ENCODE measurements at places on chromosomes 16 and 17.

DNA sequence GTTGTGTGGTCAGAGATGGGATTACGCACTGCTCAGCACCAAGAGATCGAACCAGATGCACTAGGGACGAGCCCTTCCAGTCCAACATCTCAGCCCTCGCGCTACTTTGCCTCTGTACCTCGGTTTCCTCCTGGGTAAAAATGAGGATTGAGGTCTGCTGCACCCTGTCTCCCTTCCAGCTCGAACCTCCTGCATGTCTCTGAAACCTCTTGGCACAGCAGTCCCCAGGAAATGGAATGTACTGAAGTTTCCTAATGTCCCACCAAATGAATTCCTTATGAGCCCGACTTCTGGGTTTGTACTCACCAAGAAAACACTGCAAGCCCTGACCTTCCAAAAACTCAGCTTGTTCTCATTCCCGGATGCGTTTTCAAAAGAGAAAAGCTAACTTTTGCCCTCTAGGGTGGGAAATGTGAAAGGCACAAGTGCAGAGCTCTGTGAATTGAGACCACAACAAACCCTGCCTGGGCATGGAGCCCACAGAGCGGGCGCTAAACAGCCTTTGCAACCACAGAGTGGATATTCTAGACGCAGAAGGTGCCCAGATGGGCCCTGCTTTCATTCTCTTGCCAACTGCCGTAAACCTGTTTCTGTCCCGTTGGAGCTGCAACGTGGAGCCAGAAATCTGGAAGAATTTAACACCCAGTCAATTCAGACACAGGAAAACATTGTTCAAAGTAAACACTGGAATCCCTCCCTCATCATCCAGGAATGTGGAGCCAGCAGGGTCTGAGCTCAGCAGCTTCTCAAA is 10.3 kb downstream of the CDRT4 start:
- DNase-seq: peak; percentile 74

GRCh38 chr16:1771864-1772361 is 570 bp upstream of the NME3 start:
- no peak for DNase-seq

DNA sequence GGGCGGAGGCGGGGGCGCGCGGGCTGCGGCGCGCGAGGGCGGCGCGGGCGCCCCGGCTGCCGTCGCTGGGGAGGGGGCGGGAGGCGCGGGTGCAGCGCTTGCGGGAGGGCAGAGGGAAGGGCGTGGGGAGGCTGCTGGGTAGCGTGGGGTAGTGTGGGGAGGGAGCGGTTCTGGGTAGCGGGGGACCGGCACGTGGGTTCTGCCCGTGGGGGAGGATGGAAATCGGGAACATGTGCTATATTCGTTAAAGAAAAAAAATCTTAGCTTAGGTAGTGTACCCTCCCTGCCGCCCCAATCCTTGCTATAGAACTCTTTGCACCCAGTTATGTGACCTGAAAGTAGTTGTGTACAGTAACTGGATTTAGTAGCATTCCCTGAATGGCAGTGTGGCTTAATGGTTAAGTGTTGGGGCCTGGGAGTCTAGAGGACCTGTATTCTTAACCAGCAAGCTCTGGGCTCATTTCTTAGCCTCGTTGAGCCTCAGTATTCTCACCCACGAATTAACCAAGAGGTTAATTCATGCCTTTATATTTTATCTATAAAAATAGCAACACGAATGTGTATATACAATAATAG is 646 bp downstream of the RABEP1 start:
- no peak for DNase-seq

- DNase-seq: no peak
Observed at GRCh38 chr16:72169708-72170107, 2.2 kb downstream of the PMFBP1 start.

DNA sequence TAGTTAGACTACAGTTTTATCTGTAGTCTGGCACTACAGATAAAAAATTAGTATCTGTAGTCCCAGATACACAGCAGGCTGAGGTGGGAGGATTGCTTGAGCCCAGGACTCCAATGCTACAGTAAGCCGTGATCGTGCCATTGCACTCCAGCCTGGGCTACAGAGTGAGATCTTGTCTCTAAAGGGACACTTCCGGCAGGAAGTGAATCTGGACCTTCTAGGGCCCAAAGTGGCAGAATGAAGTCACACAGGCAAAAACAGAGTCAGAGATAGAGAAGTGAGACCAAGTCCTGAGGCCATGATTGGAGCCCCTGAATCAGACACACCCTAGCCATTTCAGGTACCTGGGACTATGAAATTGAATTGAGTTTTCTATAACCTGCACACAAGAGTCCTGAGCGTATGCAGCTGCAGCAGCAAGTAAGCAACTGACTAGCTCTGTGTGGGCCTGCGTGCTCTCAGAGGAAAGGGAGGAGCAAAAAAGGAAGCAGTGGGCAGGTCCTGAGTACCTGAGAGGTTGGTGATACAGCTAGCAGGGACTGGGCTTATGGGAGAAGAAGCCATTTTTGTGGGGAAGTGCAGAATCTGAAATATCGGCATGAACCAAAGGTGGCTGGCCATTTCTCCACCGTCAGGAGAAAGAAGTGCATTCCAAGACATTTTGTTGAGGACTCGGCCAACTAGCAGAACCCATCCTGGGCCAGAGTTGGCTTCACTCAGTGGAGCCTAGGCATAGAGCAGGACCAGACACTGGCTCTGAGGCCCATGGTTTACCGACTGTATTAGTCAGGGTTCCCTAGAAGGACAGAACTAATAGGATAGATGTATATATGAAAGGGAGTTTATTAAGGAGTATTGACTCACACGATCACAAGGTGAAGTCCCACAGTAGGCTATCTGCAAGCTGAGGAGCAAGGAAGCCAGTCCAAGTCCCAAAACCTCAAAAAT is 27.2 kb upstream of the BRD7 start:
- no peak for DNase-seq

DNA sequence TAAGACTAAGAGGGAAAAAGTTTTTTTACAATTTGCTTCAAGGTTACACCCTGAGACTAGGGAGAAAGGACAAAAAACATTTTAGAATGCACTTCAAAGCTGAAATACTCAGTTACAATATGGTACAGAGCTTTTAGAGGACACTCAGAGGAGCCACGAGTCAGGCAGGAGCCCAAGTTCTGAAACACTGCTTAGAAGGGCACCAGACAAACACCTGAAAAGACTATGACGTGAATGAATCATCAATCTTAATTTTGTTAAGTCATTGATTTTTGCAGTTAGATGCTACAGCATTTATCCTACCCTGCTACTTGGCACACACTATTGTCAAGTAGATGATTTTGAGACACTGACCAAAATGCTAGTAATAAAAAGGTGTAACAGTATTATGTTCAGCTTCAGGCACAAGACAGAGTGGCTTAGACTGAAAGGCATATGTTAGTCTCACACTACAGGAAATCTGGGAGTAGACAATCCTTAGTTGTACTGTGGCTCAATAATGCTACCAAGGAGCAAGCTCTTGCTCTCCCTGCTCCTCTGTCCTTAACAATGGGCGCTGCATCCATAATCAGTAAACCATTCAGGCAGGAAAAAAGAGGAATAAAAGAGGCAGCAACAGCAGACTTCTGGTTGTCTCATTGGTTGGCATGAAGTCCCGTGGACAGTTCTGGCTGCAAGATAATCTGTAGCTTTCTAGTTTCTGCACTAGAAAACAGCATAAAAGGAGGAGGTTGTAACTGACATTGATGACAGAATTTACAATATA is 151.8 kb downstream of the ABCA8 start:
- DNase-seq: no peak

GRCh38 chr16:74950511-74950910 is 34.4 kb downstream of the WDR59 start:
- DNase-seq: no peak

GRCh38 chr17:63962298-63962744 is 10.4 kb downstream of the SCN4A start:
- DNase-seq: no peak

- DNase-seq: no peak
Observed at GRCh38 chr17:56908001-56908542, 5.8 kb downstream of the TRIM25 start.

DNA sequence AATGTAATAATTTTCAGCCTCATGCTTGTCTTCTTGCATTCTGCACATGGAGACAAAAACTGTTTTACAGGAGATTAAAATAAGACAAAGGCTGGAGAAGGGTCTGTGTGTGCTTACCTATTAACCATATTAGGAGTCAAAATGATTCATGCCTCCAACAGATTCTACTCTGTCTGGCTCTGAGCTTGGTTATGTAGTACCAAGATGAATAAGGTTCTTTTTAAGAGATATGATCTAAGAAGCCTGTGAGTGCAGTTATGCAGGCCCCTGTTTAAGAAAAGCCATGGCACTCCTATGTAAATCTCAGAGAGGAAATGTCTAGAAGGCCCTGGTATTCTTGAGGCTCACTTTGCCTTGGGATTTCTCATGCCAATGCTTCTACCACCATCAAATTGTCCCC is 486.6 kb upstream of the CDH11 start:
- DNase-seq: no peak

GRCh38 chr17:48757524-48757961 is 29.0 kb upstream of the HOXB13 start:
- no peak for DNase-seq

DNA sequence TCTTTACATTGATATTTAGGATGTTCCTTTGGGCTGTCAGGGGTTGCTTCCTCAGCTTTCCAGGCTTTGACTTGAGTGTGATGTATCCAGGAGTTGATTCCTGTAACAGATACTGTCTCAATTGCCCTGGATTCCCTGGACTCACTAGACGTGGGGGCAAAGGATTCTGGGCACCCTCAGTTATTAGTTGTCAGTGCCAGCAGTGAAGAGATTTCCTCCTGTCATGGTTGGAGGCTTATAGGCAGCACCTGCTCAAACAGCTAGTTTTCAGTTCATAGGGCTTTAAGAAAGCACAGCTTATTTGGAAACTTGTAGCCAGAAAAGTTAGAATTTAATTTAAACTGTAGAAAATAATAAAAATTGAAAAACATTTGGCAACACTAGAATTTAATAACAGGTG is 9.5 kb upstream of the B4GALNT2 start:
- no peak for DNase-seq

DNA sequence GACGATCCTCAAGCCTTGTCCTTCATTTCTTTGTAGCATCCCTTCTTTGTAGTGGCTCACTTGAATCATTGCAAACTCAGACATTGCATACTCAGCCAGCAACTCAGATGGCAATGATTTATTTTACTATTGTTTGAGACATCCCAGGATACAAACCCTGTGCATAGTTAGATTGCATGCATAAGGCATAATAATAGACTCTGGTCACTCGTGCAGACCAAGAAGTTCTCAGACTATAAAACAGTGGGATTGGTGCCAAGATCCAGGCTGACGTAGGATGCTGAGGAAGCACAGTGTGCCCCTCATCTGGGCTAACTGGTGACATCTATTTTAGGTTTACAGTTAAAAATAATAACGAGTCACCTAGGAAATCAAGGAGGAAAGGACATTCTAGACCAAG is 142.3 kb downstream of the PMP22 start:
- DNase-seq: no peak

DNA sequence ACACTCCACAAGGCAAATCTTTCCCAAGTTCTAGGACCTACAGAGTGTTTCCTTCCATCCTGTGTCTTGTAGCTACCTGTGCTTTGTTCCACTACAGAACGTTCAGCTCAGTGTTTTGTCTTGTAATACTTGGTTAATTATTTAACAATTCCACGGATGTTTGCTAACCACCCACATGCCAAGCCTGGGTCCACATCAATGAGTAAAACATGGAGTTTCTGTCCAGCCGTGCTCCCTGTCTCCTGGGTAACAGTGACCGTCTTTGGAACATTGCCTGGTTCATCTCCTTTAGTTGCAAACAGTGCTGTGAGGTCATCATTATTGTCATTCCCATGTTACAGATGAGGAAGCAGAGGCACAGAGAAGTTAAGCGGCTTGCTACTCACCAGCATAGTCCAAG is 41.3 kb downstream of the IRF8 start:
- no peak for DNase-seq

DNA sequence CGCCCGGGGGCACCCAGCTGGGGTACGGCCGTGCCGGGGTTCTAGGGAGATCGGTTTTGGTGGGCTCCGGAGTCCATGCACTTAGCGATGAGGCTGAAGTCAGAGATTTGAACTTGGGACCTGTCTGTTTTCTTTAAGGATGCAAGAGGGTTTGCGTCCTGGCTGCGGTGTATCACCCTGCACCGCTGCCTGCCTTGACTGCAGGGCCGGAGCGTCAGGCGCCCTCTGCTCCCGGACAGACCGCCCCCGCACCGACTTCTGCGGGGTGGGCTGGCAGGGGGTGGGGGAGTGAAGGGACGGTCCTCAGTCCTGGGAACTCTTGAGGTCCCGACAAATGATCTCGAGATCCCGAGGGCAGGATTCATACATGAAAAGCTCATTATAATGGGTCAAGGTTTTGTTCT is 701 bp downstream of the PDP2 start:
- no peak for DNase-seq

DNA sequence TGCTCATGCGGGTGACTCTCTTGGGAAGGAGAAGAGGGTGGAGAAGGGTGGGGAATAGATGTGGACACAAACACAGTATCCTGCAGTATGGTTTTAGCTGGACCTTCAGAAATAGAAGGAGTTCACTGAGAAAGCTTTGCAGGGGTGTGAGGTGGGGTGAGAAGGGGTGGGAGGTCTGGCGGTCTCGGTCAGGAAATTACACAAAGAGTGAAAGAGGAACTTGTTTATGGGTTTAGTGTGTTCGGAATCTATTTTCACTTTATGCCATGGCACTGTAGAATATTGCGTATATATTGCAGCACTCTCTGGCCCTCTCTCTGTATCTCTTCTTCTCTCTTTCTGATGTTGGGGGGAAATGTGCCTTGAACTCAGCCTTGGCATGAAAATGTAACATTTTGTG is 148.2 kb upstream of the GOT2 start:
- DNase-seq: no peak

GRCh38 chr16:57476546-57477410 is 9.5 kb downstream of the DOK4 start:
- no peak for DNase-seq

- DNase-seq: no peak
Observed at GRCh38 chr17:46037722-46038255, 38.7 kb downstream of the STH start.

Measured in SK-MEL-5 (cell line).